ENCODE measurements at places on chromosomes 1 and 21. TPM values are rescaled to one million over a fixed set of nuclear protein-coding genes. Genes with fewer than 3 reads are reported as not detected.

Gene DCDC2B
- total RNA-seq, result not detected

Gene TINAGL1
- total RNA-seq, result 1.6 TPM

Gene SH2D1B
- total RNA-seq, result not detected

Gene PTAFR
- total RNA-seq, result 1.6 TPM

Gene SLC6A9
- total RNA-seq, result 5.9 TPM

Gene TRIM17
- total RNA-seq, result 2.2 TPM

Gene CDK11B
- 8.5 TPM for total RNA-seq

Gene A3GALT2
- not detected for total RNA-seq

Gene ADAMTSL4
- total RNA-seq, result 0.31 TPM

Gene OR10Z1
- not detected for total RNA-seq

Gene TSPEAR
- not detected for total RNA-seq

Gene PTGS2
- 0.94 TPM for total RNA-seq

Gene NOS1AP
- total RNA-seq, result 16.6 TPM

Gene GCSAML
- 0.31 TPM for total RNA-seq

Gene CFAP74
- 0.63 TPM for total RNA-seq

Gene CFHR2
- total RNA-seq, result not detected

Gene SELL
- total RNA-seq, result 0.31 TPM

Gene RGS18
- total RNA-seq, result 0.94 TPM

Gene MYOM3
- not detected for total RNA-seq

Gene BTF3L4
- 129 TPM for total RNA-seq

Gene WNT2B
- 5.6 TPM for total RNA-seq

Gene CNIH3
- 34.7 TPM for total RNA-seq

Gene TGFB2
- total RNA-seq, result 31.3 TPM

Gene CATSPERE
- total RNA-seq, result 0.94 TPM

Gene RUNX1
- total RNA-seq, result 1.3 TPM

Gene SPRR2F
- not detected for total RNA-seq

Gene SAMD11
- not detected for total RNA-seq

Gene PLA2G2F
- total RNA-seq, result not detected

Gene RAB3B
- 9.4 TPM for total RNA-seq

Gene LENEP
- total RNA-seq, result 2.5 TPM

Gene VASH2
- 80.4 TPM for total RNA-seq

Gene CALML6
- total RNA-seq, result not detected
